ENCODE measurements at places on chromosomes 11 and 22. TPM values are rescaled to one million over a fixed set of nuclear protein-coding genes. Genes with fewer than 3 reads are reported as not detected.

TYMP gene
- total RNA-seq: 4.4 TPM

CHCHD10 gene
- not detected for total RNA-seq

TPST2 gene
- 55.9 TPM for total RNA-seq

RCE1 gene
- total RNA-seq: 40.2 TPM

GRCh38 chr22:28332410-28332809, 347.2 kb downstream of the TTC28 start:
- DNase-seq: no peak

- DNase-seq: peak; percentile 92
Measured at GRCh38 chr11:64355078-64355940, 3.7 kb upstream of the RPS6KA4 start.

DNA sequence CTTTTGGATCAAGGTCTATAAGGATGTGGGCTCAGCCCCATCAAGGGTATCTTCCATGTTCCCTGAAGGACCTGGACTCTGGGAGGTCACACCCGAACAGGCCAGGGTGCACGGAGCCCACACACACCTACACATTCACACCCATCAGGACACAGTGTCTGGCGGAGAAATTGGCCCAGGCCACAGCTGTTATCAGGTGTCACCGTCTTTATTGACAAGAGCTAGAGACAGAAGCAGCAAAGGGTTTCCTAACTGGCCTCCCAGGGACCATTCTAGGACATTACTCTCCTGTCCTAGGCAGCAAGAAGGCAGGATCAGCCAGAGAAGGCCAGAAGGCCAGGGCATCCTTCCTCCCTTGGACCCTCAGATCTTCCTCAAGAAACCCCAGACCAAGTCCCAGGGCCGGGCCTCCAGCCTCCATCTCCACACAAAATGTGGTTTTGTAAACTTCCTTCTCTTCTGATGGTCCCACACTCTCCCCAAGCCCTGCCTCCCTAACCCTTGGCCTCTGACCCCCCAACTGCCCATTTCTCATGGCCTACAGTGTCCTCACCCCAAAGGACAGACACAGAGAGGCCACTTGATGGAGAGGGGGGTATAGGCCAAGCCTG, 8.1 kb downstream of the SSTR3 start:
- DNase-seq: no peak

DNA sequence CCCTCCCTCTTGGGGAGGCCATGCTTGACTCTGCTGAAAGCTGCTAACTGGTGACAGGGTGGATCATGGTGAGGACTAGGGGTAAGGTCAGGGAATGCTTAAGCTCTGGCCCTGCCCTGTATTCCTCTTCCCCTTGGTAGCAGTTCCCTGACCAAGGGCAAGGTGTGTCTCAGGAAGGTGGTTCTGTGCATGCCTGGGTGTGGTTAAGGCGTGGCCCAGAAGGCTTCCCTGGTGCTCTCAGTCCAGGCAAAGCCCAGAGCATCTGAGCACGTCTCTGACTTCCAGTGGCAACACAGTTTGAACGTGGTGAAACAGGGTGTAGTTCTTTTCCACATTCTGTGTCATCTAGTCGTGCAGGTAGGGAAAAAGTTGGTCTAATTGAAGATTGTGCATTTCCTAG, 53.1 kb upstream of the HORMAD2 start:
- no peak for DNase-seq

DNA sequence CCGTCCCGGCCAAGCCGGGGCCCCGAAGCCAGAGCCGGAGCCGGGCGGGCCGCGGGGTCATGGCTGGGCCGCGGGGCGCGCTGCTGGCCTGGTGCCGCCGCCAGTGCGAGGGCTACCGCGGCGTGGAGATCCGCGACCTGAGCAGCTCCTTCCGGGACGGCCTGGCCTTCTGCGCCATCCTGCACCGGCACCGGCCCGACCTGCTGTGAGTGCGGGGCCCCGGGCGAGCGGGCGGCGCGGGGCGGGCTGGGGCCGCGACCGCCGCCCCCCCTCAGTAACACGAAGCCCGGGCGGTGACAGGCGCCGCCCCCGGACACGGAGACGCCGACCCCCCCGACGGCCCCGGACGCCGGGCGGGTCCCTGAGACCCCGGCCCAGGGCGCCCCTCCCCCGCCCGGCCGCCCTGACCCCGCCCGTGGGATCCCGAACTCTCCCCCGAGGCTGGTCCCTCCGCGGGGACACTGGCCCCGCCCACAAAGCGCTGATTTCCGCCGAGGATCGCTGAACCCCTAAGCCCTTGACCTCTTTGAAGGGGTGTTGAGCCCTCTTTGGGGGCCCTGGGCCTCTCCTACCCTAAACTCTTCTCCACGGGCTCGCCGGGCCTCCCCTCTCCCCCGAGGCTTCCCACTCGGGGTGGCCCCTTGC, 389 bp downstream of the MICALL1 start:
- DNase-seq: no peak

DNA sequence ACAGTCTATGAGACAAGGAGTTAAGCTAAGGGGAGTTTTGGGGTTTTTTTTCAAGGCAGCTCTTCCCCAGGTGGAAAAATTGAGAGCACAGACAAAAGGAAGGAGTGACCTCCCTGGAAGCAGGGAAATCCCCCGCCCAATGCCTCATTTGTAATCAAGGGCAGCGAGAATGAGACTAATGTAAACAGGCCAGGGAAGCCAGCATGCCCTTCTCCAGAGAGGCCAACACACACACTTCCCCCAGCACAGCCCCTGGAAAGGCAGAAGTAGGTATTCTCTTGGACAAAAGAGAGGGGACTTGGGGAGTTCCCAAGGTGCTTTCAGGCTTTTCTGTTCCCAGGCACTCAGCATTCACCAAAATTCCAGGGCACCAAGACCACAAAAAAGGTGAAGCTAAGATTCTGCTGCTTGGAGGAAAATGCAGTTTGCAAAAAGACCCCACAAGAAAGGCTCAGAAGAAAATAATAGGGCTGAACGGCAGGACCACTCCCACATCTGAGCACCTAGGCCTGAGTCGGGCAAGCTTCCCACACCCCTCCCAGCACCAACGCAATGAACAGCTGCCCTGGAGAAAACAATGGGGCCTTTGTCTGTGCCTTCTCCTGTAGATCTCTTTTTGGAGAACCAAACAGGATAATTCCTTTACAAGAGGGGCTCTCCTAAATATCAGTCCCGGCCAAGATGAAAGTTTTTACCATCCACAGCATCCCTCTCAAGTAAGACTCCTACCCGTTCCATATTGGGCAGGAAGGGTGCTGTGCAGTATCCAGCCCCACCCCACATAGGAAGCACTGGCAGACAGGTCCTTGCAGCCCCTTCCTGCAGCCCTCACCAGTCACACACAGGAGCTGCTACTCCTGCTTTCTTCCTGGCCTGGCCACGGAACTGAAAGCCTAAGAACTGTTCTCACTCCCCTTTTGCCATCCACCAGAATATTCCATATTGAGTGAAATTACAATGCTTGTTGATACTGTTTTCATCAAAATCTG, 70.7 kb upstream of the AKIP1 start:
- DNase-seq: no peak

DNA sequence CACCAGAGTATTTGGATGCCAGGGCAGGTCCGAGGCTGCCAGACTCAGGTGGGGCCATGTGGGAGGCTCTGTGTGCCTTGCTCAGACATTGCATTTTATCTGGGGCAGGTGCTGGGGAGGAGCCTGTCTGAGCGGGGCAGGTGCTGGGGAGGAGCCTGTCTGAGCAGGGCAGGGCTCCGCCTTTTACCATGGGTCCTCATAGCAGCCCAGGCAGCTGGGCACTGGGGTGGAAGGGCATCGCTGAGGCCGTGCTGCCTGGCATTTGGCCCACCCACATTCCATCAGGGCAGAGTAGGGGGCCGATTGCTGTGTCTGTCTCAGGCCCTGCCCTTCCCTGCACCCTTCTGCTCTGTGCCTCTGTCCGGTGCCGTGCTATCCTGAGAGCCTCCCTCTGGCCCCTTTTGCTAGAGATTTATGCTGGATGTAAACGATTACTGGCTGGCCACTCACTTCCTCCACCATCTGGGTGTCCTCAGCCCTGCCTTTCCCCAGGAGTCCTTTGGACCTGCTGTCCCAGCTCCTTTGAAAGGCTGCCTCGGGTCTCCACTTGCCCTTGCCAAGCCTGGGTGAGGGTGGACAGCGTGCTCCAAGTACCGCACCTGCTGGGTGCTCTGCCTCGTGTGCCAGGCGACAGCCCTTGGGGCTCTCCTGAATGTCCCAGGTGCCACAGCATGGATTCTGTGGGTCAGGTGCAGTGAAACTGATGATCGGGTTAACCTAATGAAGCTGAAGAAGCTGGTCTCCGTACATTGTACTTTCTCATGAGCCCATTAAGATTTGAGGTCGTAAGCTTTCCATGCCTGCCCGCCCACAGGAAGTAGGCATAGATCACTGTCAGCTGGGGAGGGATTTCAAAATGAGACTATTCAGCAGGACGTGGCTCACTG, 281.6 kb downstream of the TBC1D22A start:
- DNase-seq: peak; percentile 91

- DNase-seq: no peak
Measured at GRCh38 chr22:47396515-47396914, 634.1 kb downstream of the TBC1D22A start.

GRCh38 chr11:35485656-35486322, 39.6 kb downstream of the PAMR1 start:
- DNase-seq: peak; percentile 81

DNA sequence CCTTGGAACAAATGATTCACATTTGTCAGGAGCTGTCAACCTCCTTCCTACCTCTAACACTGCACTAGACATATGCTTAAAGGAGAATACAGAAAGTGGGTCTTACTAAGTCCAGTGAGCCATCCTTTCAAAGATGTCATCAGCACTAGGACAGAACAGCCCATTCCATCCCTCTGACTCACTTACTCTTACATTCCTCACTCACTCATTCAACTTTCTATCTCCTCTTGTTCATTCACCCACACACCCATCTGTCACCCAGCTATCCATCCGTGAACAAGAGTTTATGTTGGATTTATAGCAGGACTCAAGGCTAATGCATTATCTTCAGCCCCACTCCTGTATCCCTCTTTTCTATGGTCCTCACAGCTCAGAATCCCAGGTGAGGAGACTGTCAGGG, 9.1 kb downstream of the INSC start:
- no peak for DNase-seq
